Transverse colon (tissue), 4 donors: ENCODE measurements at places on chromosomes 7 and 10. TPM values are rescaled to one million over a fixed set of nuclear protein-coding genes. Genes with fewer than 3 reads are reported as not detected.
A peak's percentile ranks its signal among the peaks of the same experiment; 100 is the strongest.

The SLC39A12 gene
- not detected for total RNA-seq

The GFRA1 gene
- 19.5 TPM for total RNA-seq

The ZNF727 gene
- total RNA-seq, result not detected

The CHAT gene
- 3.8 TPM for total RNA-seq

The RBM20 gene
- total RNA-seq, result 10.5 TPM

The PRSS58 gene
- total RNA-seq, result not detected

The ADRA2A gene
- 16.2 TPM for total RNA-seq

The IFIT3 gene
- 5.1 TPM for total RNA-seq

The ANAPC16 gene
- 66.5 TPM for total RNA-seq

The MEOX2 gene
- total RNA-seq, result 1.6 TPM

The SAMD9L gene
- total RNA-seq, result 11.7 TPM

GRCh38 chr10:58115218-58116050 lies 152.3 kb downstream of the IPMK start:
- H3K4me1 ChIP-seq, result no peaks in the 10 kb centered on the region
- no peaks in the 10 kb centered on the region for H3K36me3 ChIP-seq
- no peaks in the 10 kb centered on the region for H3K27me3 ChIP-seq
- no peak overlapping the region for H3K27ac ChIP-seq

DNA sequence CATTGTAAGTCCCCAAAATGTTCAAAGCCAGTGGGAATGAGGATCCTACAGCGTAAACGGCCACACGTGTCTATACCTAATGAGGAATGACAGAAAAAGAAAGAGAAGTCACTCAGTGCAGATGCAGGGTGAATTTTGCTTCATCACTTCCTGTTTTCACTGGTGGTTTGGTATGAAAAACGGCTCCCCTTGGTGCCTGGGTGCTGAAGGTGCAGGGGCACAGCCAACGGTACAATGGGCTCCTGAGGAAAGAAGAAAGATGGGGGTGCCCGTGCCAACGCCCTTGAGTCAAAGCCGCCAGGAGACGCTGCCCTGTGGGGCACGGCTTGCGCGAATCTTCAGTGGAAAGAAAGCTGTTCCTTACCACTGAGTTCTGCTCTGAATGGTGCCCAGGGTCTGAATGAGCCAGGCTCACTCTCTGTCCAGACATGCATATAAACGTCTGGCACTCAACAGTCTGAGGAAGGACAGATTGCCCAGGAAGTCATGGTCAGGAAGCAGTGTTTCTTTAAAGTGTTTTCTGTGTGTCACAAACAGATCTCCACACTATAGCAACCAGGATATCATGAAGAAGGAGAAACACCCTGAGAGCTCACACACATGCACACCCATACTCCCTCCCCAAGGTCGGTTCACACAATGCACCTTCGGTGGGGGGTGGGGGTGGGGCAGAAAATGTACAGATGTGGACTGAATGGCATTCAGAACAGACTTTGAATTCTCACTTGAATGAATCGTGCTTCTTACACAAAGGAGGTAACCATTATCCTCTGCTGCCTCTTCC lies 105.8 kb downstream of the ELMO1 start:
- H3K27me3 ChIP-seq, result no peaks in the 10 kb centered on the region
- no peaks in the 10 kb centered on the region for H3K36me3 ChIP-seq
- no peaks in the 10 kb centered on the region for H3K4me1 ChIP-seq
- H3K4me3 ChIP-seq, result no peak overlapping the region

DNA sequence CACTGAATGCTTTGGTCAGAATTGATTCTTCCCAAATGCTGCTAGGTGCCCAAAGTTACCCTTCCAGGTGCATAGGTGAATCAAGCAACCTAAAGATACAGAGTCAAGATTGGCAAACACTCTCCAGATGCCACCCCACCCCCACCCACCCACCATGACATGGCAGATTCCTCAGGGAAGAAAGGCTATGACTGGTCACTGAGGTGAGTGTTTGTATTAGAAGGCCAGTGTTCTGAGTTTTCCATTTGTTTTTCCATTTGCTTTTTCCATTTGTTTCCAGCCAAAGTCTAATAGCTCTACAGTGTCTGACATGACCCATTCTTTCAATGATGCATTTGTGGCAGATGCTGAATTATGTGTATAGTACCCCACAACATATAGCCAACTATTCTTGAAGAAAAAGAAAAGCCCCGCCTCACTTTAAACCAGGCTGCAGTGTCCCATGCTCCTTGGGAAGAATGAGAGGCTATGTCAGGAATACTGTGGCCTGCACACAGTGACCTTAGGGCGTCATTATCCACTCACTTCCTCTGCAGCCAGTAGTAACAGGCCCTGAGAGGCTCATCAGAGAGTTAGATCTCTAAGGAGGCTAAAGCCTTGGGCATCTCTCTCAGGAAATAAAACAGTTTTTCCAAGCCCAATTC lies 16.1 kb upstream of the HIBADH start:
- H3K36me3 ChIP-seq, result no peaks in the 10 kb centered on the region
- no peaks in the 10 kb centered on the region for H3K4me1 ChIP-seq
- H3K27ac ChIP-seq, result peak overlapping the region; percentile 75
- no peak for DNase-seq
- H3K4me3 ChIP-seq, result no peak overlapping the region

DNA sequence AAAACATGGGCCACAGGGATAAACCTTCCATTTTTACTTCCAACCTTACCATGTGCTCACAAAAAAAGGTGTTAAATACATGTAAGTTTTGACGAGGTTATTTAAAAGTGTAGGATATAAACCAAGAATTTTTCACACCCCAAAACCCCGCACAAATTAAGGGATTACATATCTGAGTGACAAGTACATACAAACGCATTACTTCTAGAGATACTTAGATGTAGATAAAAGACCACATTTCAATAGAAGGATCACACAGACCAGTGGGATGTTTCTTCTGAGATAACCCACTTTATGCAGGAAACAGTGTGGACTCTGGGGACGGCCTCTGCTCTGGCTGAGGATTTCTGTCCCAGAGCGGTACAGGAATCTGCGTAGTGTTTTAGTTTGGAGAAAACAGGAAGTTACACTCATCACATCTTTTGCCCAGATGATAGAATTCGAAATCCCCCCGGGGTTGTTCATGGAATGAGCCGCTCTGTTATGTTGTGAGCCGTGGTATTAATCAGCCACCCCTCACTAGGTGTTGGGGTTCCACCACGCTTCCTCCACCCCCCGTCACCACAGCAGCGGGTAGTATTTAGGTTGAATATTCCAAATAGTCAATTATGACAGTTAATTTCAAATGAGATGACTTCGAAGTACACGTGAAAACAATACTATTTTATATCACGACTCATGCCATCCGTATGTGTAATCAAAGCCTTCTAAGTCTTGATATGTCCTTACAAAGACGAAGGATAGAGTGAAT lies 1.3 kb upstream of the CUL1 start:
- no peaks in the 10 kb centered on the region for H3K36me3 ChIP-seq
- H3K4me1 ChIP-seq, result peaks cover 15% of the 10 kb centered on the region
- DNase-seq, result peak; percentile 15
- no peaks in the 10 kb centered on the region for H3K27me3 ChIP-seq
- peak overlapping the region; percentile 98 for H3K4me3 ChIP-seq

DNA sequence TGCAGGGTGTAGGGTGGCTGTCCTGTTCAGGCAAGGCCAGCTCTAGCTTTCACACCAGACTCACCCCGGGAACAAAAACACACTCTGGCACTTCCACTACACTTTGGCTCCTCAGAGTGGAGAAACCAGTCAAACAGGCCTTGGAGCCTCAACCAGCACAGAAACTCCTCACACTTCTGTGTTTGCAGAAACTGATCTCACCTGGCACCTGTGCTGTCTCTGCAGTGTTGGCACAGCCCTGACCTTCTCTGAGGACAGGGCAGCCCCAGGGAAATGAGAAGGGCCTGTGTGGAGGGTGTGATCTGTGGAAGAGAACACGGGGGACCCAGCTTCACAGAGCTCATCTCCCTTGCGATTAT lies 4.1 kb upstream of the CALML5 start:
- H3K4me1 ChIP-seq, result no peaks in the 10 kb centered on the region
- peak overlapping the region; percentile 69 for H3K27ac ChIP-seq
- H3K27me3 ChIP-seq, result no peaks in the 10 kb centered on the region
- H3K4me3 ChIP-seq, result no peak overlapping the region
- peak; percentile 76 for DNase-seq
- no peaks in the 10 kb centered on the region for H3K36me3 ChIP-seq

GRCh38 chr7:155287284-155287935 lies 10.3 kb upstream of the INSIG1 start:
- no peak for DNase-seq
- peaks cover 12% of the 10 kb centered on the region for H3K27me3 ChIP-seq
- H3K4me3 ChIP-seq, result no peak overlapping the region
- no peak overlapping the region for H3K27ac ChIP-seq

DNA sequence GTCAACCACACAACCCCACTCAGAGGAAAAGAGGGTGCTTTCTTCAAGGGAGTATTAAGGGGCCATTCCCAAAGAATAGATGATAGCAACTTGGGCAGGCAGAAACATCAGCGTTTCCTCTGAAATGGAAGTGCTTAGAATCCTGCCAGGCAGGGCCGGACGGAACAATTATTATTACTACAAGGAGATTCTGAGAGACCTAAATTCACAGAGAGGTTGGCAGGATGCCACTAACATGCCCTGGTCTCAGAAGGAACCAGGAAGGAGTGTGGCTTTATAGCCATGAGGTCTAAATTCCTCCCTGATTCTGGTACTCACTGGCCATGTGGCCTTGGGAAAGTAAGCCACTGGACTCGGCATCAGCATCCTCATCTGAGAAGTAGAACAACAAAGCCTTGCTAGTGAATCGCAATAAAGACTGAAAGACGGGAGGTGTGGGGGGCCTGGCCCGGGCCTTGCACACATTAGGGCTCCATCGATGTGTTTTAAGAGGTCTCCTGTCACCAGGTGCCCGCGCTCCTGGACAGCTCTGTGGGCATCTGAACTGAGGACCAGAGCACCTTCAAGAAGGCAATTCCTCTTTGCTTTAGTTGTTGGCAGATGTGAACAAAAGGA lies 131.5 kb downstream of the OAT start:
- no peak overlapping the region for H3K27ac ChIP-seq
- H3K4me3 ChIP-seq, result no peak overlapping the region
- no peaks in the 10 kb centered on the region for H3K27me3 ChIP-seq
- H3K36me3 ChIP-seq, result no peaks in the 10 kb centered on the region
- H3K4me1 ChIP-seq, result no peaks in the 10 kb centered on the region

- H3K27me3 ChIP-seq, result no peaks in the 10 kb centered on the region
- H3K36me3 ChIP-seq, result no peaks in the 10 kb centered on the region
- DNase-seq, result no peak
- H3K4me1 ChIP-seq, result no peaks in the 10 kb centered on the region
- no peak overlapping the region for H3K4me3 ChIP-seq
Measured at GRCh38 chr10:2963889-2964631, 103.3 kb upstream of the PFKP start.

GRCh38 chr7:149664176-149664575 lies 109.2 kb downstream of the ZNF467 start:
- peaks cover 3% of the 10 kb centered on the region for H3K27me3 ChIP-seq
- no peaks in the 10 kb centered on the region for H3K4me1 ChIP-seq
- H3K36me3 ChIP-seq, result no peaks in the 10 kb centered on the region
- DNase-seq, result no peak
- H3K4me3 ChIP-seq, result no peak overlapping the region
- no peak overlapping the region for H3K27ac ChIP-seq

DNA sequence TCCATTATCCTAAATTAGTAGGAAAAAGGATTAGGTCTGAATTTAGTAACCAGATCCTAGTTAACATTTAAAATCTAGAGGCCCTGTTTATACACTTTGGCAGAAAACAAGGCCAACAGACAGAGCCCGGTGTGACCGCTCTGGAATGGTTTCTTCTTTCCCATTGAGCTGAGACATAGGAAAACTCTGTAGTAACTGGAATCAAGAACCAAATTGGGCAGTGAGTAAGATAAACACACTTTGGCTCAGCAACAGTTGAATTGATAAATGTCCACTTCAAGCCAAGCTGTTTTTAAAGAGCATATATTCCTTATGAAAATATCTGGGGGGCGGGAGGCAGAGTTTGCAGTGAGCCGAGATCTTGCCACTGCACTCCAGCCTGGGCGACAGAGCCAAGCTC lies 343.7 kb upstream of the SEMA3A start:
- no peaks in the 10 kb centered on the region for H3K27me3 ChIP-seq
- H3K4me3 ChIP-seq, result no peak overlapping the region
- H3K4me1 ChIP-seq, result no peaks in the 10 kb centered on the region
- H3K36me3 ChIP-seq, result no peaks in the 10 kb centered on the region

DNA sequence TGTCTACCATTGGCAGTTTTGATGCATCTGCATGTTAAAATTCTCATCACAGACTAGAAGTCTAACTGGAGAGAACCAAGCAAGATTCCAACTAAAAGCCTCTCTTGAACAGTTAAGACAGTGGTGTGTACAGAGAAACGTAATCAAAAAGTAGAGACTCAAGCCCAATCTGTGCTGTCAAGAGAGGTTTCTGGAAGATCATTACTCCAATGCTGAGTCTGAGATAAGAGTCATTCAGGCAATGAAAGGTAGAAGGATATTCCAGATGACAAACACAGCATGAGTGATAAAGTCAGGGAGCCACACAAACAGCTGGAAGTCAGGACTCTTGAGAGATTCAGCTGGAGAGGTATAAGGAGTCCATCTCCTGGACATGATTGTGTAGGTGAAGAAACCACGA lies 48.7 kb downstream of the IQUB start:
- H3K4me1 ChIP-seq, result no peaks in the 10 kb centered on the region
- H3K36me3 ChIP-seq, result no peaks in the 10 kb centered on the region
- no peak for DNase-seq
- no peak overlapping the region for H3K4me3 ChIP-seq
- H3K27me3 ChIP-seq, result no peaks in the 10 kb centered on the region
- H3K27ac ChIP-seq, result no peak overlapping the region

GRCh38 chr7:143492043-143492471 lies 14.4 kb downstream of the TAS2R41 start:
- H3K4me1 ChIP-seq, result no peaks in the 10 kb centered on the region
- H3K36me3 ChIP-seq, result no peaks in the 10 kb centered on the region
- no peak overlapping the region for H3K27ac ChIP-seq
- H3K4me3 ChIP-seq, result no peak overlapping the region

- H3K4me1 ChIP-seq, result peaks cover 12% of the 10 kb centered on the region
- no peaks in the 10 kb centered on the region for H3K36me3 ChIP-seq
- no peak overlapping the region for H3K4me3 ChIP-seq
- H3K27me3 ChIP-seq, result no peaks in the 10 kb centered on the region
- DNase-seq, result no peak
Measured at GRCh38 chr10:77333610-77334340, 303.8 kb downstream of the KCNMA1 start.

GRCh38 chr10:70903262-70903921 lies 15.0 kb upstream of the PCBD1 start:
- H3K4me1 ChIP-seq, result peaks cover 13% of the 10 kb centered on the region
- DNase-seq, result peak; percentile 56
- no peaks in the 10 kb centered on the region for H3K27me3 ChIP-seq
- H3K36me3 ChIP-seq, result no peaks in the 10 kb centered on the region
- H3K4me3 ChIP-seq, result no peak overlapping the region

GRCh38 chr10:28833313-28833712 lies 156.0 kb downstream of the BAMBI start:
- H3K36me3 ChIP-seq, result no peaks in the 10 kb centered on the region
- H3K4me1 ChIP-seq, result no peaks in the 10 kb centered on the region
- H3K27me3 ChIP-seq, result no peaks in the 10 kb centered on the region
- no peak for DNase-seq

GRCh38 chr7:127396184-127396583 lies 3.7 kb upstream of the ZNF800 start:
- H3K27me3 ChIP-seq, result no peaks in the 10 kb centered on the region
- H3K36me3 ChIP-seq, result no peaks in the 10 kb centered on the region
- H3K4me1 ChIP-seq, result peaks cover 11% of the 10 kb centered on the region
